ENCODE measurements at places on chromosomes 3 and 15.

DNA sequence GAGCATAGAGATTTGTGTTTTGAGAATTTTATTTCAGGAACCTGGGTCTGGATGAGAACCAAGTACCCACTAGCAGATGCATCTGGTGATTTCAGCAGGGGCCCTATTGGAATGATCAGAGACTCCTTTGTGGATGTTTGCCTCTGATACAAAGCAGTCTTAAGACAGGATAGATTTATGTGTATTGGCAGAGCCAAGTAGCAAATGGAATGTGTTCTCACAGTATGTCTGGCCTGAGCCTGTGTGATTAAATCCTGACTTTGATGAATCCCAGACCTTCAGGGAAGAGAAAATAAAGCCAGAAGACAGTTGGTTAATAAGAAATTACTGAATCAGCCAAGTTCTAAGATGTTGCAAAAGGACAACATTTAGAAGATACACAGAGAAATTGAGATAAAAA, 755.5 kb upstream of the SEMA6D start:
- no peak for DNase-seq

DNA sequence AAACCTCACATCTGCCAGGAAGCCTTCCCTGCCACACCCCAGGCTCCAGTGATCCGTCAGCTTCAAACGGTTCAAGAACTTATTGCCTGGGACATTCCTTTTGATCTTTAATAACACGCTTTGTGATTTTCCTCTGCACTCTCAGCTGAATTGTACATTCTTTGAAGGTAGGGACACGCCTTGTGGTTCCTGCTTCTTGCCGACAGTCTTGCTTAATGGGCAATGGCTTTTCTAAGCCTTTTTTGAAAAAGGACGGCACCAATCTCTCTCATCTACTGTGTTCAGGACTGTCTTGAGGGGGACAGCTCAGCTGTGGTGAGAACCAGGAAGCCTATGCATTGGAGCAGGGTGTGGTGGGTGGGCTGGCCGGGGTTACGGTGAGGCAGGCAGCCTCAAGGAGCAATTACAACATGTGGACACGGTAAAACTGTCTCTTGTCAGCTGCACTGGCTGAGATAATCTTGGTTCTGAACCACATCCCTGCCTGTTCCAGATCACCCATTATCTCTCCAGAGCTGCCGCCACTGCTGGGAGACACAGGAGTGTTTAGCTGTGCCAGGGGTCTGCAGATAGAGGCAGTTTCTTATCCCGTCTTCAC, 46.0 kb upstream of the GLCE start:
- no peak for DNase-seq

GRCh38 chr3:49377483-49377882, 19.3 kb upstream of the GPX1 start:
- DNase-seq: no peak

- no peak for DNase-seq
Measured at GRCh38 chr3:135641761-135642160, 323.8 kb upstream of the PPP2R3A start.

- DNase-seq: peak; percentile 76
Measured at GRCh38 chr3:24351779-24352469, 142.7 kb downstream of the THRB start.

DNA sequence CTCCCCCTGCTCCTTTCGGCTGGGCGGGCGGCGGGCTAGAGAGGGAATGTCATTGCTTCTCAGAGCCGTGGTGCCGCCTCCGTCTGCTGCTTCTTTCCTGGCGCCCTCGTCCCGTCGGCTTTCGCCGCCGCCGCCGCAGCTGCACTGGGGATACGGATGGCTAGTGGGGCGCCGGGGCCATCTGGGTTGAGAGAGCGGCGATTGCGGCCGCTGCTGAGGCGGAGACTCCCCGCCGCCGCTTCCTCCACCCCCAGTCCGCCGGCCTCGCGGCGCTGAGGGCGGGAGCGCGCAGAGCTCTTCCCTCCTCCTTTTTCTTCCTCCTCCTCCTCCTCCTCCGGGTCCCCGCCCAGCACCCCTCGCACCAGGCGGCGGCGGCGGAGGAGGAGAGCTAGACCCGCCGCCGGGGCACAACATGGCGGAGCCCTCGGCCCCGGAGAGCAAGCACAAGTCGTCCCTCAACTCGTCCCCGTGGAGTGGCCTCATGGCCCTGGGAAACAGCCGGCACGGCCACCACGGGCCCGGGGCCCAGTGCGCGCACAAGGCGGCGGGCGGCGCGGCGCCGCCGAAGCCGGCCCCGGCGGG, at the start of gene STT3B:
STT3B (plus strand) TSS at position 339 of the 582 bp plus-strand sequence; CDS start at position 413, 74 bp downstream.
- peak; percentile 95 for DNase-seq

DNA sequence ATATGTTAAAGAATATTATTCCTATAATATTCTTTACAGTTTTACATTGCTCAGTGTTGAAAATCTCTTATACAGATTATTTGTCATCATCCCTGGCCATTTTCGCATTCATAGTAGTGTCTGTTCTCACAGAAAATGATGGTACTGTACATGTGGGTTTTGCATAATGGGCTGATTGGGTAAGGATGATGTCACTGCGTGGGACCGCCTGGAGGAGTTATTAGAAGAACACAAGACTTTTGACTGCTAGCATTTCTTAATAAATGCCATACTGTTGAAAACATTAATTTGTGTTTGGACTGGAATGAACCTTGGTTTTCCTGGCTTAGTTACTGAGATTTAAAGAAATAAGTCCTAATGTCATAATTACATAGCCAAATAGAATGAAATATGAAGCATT, 20.3 kb downstream of the LRCH3 start:
- DNase-seq: peak; percentile 38

GRCh38 chr3:38521391-38521987, 25.3 kb downstream of the EXOG start:
- peak; percentile 91 for DNase-seq

DNA sequence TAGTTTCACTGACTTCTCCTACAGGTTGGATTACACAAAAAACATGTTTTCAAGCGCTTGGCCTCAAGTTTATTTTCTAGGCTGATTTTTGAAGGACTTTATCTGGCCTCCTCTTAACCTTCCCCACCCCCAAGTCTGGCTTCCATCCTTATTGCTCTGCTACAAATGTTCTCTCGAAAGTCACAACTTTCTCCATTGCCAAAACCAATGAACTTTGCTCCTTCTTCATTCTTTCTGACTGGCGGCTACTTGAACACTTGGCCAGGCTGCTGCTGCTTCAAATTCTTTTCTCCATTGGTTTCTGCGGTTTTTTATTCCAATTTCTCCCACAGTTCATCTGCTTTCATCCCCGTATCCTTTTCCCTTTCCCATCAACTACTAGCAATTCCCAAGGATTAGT, 106.6 kb downstream of the TOP2B start:
- peak; percentile 18 for DNase-seq

GRCh38 chr3:26259176-26259575, 363.4 kb upstream of the LRRC3B start:
- no peak for DNase-seq

DNA sequence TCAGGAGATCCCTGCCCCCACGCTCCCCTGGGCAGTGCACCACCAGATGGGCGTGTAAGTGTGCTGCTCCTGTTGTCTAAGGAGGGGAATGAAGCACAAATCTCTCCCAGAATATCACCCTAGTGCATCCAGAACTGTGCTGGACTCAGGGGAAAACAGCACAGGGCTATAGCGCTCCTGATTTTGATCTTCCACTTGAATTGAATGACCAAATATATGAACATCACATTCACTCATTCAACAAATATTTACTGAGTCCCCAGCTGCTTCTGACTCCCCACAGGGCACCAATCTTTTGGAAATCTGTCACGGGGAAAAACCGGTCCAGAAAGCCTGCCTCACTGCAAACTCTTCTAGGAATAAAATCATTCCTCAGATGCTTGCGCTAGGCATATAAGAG, 2.4 kb downstream of the CPLX3 start:
- no peak for DNase-seq

DNA sequence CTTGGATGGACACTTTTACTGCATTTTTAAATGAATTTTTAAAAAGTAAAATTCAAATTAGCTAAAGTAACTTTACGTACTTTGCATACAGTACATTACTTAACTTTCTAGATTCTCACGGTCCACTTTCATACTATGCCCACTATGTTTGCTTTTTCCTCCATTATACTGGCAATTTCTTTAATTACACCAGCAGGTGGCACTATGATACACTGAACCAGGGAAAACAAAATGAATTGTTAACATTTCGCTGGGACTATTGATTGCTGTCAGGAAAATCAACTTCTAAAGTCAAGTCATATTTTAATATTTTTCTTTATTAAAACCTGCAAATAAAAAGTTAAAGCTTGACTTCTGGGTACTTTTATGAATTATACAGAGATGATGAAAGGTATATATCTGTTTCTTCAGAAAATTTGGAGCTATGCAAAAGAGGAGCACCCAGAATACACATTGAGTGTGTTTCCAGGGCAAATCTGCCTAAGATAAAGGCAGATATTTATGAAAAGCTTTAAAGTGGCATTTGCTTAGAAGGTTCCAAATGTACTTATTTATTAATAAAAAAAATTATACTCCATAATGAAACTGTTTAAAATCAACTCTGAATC, 21.8 kb upstream of the POU1F1 start:
- peak; percentile 72 for DNase-seq

- no peak for DNase-seq
Measured at GRCh38 chr3:151379083-151379734, 5.3 kb downstream of the P2RY12 start.

DNA sequence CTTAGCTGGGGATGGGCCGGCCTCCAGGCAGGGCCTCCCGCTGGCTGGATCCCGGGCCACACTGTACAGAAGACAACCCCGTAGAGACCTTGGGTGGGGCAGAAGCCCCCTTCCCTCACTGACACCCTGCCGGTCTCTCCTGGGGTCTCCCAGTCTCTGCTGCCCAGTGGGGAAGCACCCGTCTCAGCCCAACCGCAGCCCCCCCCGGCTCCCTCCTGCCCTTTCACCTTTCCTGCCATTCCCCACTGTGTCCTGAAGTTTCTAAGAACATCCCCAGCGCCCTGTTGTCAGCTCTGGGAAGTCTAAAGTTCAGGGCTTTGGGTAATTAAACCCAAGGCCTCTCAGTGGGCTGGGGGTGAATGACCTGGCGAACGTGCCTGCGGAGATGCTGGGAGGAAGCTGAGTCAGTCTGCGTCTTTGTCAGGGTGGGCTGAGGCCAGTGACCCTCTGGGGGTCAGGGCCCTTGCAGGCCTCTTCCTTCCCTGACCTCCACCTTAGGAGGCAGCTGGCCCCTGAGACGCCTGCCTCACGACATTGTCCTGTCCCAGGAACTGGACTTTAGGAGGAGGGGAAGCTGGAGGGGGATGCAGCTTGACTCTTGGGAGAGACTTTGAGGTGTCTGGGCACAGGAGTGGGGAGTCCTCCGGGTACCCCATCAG, 1.4 kb upstream of the SLC51A start:
- no peak for DNase-seq

GRCh38 chr15:68991723-68992122, 22.8 kb upstream of the NOX5 start:
- peak; percentile 54 for DNase-seq

DNA sequence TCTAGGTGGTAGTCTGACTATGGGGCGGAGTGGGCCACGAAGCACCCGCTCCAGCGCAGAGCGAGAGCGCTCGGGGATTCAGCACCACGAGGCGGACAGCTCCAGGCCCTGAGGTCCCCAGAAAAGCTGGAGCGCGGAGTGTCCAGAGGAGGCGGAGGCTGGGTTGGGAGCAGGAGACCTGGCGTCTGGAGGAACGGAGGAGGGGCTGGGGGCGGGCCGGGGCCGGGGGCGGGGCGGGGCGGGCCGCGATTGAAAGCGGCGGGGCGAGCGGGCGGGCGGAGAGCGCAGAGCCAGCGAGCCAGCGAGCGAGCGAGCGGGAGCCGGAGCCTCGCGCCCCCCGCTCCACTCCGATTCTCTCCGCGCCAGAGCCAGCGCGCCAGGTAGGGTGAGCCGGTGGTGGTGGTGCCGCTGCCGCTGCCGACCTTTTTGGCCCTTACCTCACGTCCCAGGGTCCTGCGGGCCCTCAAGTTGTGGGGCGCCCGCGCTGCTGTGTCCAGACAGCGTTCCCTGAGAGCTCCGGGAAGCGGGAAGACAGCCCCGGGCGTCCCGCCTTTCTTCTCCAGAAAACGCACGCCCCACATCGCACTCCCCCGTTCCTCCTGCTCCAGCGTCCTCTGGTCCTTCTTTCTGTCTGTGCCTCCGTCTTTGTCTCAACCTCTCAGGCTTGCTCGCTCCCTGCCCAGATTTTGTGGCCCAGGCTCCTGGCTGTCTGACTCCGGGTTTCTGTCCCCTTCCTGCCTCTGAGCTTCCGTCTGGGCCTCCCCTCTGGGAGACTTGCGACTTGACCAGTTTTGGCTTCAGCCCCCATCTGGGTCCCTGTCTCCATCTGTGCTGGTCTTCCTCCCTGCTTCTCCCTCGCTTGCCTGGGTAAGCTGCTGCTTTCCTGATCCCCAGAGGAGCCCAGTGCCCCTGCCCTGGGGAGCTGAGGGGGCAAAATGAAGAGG, at the start of gene GRM2:
GRM2 (plus strand) TSS at position 281 of the 944 bp plus-strand sequence. CDS start 1,916 bp downstream, outside the sequence.
- DNase-seq: peak; percentile 95

DNA sequence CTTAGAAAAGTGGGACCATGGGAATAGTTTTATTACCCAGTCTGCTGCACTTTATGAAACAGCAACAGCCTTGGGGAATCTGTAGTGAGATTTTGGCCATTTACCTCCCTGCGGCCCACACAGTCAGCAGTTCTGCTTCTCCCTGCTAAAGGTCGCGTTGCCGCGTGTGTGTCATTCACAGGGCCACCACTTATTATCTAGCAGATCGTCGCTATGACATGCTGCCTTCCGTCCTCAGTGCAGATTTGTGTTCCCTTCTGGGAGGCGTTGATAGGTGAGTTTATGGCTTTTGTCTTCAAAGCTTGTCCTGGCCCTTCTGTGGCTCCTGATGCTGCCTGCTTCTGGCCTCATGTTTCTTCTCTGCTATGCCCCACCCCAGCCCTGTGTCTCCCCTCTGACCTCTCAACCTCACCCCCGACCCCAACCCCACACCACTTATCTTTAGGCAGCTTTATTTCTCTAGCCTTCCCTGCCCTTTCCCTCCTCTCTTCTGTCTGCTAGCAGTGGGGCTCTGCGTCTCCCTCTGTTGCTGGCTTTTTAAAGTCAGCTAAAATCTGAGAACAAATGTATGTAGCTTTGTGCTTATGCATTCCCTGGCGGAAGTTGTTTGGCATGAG, 30.1 kb downstream of the DIS3L start:
- no peak for DNase-seq

DNA sequence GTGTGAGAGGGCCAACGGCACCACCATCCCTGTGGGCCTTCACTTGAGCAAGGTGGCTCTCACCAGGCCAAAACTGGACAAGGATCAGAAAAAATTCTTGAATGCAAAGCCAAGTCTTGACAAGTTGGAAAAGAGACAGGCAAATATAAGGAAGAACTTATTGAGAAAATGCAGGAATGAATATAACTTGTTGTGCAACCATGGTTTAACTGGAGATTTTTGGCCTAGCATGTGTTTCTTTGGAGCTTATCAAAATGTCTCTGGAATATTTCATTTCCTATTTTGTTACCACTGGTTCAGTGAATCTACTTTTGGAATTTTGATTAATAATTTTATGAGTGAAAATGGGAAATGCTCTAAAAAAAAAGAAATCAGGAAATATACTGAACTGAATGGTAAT, 42.5 kb downstream of the MCTP2 start:
- DNase-seq: no peak

- no peak for DNase-seq
Measured at GRCh38 chr15:101179341-101180153, 72.3 kb downstream of the CHSY1 start.

Data from eye (tissue), 1 donor.